Activated CD4-positive, alpha-beta T cell treated with anti-CD3 and anti-CD28 coated beads for 36 hours (primary cell): ENCODE measurements at places on chromosomes 6 and 20. TPM values are rescaled to one million over a fixed set of nuclear protein-coding genes. Genes with fewer than 3 reads are reported as not detected.

GRCh38 chr20:63325021-63325471 is 32.1 kb downstream of the COL20A1 start:
- no peak for DNase-seq

Gene CLVS2
- total RNA-seq, result not detected

DNA sequence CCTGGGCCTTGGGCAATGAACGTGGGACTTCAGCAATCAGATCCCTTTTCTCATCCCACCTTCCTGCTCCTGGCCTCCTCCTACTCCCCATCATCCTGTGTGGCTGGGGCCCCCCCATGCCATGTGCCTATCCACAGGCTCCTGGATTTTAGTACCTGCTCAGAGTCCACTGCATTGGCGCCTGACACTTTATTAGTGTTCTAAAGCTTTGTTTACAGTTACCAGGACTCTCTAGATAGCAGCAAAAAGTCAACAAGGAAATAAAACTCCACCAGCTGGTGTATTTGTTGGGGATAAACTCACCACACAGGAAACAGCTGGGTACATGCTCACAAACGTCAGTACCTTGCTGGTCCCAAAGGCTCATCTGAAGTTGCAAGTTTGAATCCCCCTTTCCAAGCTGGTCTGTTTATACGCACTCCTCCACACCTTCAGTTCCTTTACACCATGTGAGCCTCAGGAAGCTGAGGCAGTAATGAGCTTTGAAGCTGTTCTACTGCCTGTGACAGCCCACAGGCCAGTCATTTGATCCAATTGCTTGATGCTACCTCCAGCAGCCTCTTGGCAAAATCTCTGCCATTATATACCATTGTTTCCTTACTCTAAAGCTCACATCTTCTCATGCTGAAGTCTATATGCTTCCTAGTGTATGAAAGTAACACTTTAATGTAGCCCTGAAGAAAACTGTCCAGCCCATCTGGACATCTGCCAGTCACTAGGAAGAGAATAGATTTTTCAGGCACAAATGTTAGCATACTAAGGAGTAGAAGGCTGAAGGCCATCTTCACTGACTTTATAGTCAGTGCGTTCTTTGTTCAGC is 76.6 kb downstream of the ANKEF1 start:
- DNase-seq, result no peak

GRCh38 chr6:113632220-113632864 is 224.8 kb upstream of the MARCKS start:
- peak; percentile 78 for DNase-seq

Gene THBD
- total RNA-seq, result not detected

DNA sequence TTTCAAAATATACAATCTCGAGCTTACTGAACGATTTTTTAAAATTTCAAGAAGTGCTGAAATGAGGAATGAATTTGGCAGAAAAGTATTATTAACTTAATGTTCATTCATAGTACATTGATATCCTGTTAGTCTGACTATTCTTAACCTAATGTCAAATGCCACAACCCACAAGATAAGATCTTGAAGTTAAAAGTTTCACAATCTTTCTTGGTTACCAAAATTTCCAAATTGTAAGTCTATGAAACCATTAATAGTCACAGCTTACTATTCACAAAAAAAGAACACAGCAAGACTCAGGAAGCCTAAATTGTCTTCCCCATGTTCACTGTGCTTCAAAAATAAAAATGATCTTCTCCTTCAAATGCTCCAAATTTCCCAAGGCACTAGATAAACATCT is 71.3 kb downstream of the HACE1 start:
- no peak for DNase-seq

Gene DNAH8
- total RNA-seq, result 0.02 TPM

DNA sequence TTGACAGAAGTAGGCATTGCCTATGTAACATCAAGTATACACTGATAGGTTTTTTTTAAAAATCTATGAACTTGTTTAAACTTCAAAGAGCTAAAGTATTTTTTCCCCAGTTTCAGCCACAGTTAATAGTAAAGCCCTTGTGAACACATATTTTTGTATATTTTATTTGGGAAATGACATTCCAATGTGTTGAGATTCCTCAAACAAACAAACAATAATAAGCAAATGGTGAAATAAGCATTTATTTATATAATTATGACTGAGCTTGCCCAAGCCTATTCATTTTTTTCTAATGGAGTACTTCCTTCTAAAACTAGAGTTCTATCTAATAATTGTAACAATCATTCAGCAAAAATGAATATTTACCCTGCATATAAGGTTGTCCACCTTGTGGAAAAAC is 12.5 kb downstream of the SYCP2 start:
- no peak for DNase-seq

Gene SLC26A8
- not detected for total RNA-seq

- DNase-seq, result no peak
These were observed 389.5 kb upstream of the MAP3K7 start for GRCh38 chr6:90976341-90976740.

DNA sequence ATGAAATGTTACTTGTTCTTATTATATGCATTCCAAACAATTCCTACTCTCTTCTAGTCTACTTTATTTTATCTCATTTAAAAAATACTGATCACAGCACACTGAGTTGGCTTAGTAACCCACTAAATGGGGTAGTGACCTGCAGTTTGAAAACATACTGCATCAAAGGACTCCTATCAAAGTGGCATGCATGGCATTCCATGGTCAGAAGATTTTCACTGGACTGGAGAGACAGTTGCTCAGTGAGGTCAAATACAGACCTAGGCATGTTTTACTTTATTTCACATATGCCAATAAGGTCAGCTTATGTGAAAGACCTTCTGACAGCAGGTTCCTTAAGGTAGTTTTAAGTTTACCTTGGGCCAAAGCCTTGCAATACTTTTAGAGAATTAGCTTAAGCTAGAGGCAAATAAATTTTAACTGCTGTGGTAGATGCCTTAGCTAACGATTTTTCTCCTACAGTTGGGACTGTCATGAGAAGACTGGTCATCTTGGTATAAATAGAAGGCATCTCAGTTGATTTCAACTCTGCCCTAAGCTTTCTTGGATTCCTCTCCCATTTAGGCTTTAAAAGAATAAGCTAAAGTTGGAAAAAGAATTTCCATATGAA is 35.1 kb downstream of the TPD52L1 start:
- no peak for DNase-seq
